Activated CD4-positive, alpha-beta memory T cell treated with anti-CD3 and anti-CD28 coated beads for 36 hours (primary cell): ENCODE measurements at places on chromosomes 6 and 20. TPM values are rescaled to one million over a fixed set of nuclear protein-coding genes. Genes with fewer than 3 reads are reported as not detected.

Gene CARMIL1
- total RNA-seq, result 2.7 TPM

Gene FRMD1
- total RNA-seq, result not detected

Gene SPDEF
- total RNA-seq, result not detected

Gene MOXD1
- total RNA-seq, result not detected

Gene PPARD
- total RNA-seq, result 19.9 TPM

DNA sequence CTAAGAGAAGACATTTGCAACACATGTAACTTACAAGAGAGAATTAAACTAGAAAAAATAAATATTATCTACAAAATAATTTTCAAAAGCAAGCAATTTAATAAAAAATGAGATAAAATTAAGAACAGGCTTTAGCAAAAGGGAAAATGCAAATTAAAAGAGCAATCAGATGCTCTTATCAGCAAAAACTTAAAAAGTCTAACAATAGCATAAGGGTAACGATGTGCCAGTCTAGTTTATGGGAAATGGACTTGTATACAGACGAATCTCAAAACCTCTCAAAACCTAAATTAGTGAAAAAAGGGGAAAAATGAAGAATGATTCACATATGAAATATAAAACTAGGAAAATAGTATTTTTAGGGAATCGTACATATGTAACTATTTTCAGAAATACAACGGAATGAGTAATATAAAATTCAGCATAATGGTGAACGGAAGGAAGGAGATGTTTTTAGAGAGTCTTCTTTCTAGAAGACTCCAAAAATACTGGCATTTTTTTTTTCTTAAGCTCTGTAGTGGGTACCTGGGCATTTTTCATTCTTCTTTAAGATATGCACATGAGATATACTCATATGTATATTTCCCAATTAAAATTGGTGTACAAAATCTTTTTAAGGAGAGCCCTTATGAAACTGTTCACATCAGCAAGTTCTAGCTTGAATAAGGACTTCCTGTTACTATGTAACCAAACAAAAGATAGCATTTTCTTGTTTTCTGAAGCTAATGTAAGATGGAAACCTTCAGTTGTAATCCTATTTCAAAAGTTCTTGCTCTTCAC lies 927 bp upstream of the MANEA start:
- no peak for DNase-seq

- no peak for DNase-seq
Measured at GRCh38 chr6:134529305-134529704, 211.4 kb upstream of the SGK1 start.

DNA sequence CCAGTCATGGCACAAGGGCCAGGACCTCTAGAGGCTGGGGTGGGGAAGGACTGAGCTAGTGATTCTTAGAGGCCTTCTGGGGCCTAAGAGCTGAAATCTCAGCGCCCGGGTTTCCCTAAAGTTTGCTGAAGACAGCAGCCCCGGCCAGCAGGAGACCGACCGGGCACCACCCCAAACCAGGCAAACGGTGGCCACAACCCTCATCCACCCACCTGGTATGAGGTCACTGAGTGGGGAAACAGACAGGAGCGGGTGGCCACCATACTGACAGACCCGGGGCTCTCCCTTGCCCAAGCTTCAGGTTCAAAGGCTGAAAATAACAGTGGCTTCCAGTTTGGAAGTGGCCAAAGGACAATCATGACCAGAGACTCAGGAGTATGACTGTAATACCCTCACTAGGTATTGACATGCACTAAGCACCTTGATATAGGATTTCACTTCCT lies 35.0 kb upstream of the ID1 start:
- DNase-seq, result no peak

DNA sequence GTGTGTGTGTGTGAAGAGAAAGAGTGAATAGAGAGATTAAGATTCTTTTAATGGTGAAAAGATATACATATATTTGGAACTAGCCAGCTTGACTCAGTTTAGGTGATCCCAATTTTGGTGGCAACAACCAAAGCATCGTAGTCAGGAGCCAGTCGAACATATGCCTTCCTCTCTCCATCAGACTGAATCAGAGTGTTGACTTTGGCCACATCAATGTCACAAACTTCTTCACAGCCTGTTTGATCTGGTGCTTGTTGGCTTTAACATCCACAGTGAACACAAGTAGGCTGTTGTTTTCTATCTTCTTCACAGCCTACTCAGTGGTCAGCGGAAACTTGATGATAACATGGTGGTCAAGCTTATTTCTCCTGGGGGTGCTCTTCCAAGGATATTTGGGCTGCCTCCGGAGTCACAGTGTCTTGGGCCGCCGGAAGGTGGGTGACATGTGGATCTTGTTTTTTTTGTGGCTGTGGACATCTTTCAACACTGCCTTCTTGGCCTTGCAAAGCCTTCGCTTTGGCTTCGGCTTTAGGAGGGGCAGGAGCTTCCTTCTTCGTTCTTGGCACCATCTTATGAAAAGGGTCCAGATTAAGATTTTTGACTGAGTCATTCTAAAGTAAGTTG lies 3.4 kb downstream of the HLA-F start:
- DNase-seq, result no peak

DNA sequence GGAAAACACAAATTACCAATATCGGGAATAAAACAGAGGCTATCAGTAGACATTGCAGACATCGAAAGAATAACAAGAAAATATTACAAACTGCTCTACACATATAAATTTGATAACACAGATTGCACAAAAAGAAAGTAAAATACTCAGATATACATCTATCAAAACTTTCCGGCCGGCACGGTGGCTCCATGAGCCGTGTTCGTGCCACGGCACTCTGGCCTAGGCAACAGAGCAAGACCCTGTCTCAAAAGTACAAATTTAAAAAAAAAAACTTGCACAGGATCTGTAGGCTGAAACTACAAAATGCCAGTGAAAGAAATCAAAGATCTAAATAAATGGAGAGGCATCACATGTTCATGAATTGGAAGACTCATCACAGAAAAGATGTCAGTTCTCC lies 49.4 kb downstream of the SNX5 start:
- no peak for DNase-seq

DNA sequence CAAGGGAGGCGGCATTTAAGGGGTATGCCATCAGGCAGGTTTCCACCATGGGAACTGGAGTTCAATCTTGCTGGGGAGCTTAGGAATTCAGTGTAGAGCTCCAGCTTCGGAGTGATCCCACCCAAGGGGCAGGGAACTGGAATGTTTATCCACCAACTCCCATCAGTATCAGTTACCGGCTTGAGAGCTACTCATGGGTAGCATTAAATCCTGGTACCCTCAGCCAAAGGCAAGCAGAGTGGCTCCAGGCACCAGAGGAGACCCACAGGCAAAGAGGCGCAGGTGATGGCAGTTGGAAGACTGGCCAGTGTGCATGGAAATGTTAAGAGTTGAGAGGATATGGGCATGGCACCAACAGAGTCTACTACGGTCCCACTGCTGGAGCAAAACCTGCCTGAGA lies 14.1 kb downstream of the EDEM2 start:
- DNase-seq, result no peak

- no peak for DNase-seq
Measured at GRCh38 chr6:43724354-43724753, 36.8 kb upstream of the MRPS18A start.

- no peak for DNase-seq
Measured at GRCh38 chr6:166671434-166672081, 44.5 kb upstream of the RPS6KA2 start.

GRCh38 chr6:150302520-150303176 lies 66.2 kb upstream of the IYD start:
- DNase-seq, result no peak

GRCh38 chr6:148345176-148345575 lies 2.5 kb downstream of the SASH1 start:
- DNase-seq, result no peak

DNA sequence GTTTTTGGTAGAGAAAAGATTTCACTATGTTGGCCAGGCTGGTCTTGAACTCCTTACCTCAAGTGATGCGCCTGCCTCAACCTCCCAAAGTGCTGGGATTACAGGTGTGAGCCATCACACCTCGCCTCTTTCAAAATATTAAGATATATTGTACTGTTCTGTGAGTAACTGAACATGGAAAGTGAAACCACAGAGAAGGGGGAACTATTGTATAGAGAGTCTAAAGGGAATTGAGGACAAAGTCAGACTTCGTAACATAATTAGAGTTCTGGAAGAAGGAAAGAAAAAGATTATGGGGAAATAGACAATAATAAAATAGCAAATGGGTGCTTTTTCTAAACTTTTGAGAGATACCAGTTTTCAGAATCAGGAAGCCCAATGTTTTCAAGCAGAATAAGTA lies 17.4 kb upstream of the AKAP7 start:
- DNase-seq, result no peak
